ENCODE measurements at places on chromosomes 1 and 21. TPM values are rescaled to one million over a fixed set of nuclear protein-coding genes. Genes with fewer than 3 reads are reported as not detected.

The ARHGAP29 gene
- total RNA-seq = 30.0 TPM

The AIDA gene
- 56.5 TPM for total RNA-seq

The GUCA2A gene
- not detected for total RNA-seq

The NTRK1 gene
- 1.7 TPM for total RNA-seq

The GAS5 gene
- total RNA-seq = 543 TPM

The TEX35 gene
- not detected for total RNA-seq
